ENCODE measurements at places on chromosomes 6 and 20.

- DNase-seq, result no peak
These were observed 120.7 kb upstream of the ADGRF1 start for GRCh38 chr6:47162793-47163192.

DNA sequence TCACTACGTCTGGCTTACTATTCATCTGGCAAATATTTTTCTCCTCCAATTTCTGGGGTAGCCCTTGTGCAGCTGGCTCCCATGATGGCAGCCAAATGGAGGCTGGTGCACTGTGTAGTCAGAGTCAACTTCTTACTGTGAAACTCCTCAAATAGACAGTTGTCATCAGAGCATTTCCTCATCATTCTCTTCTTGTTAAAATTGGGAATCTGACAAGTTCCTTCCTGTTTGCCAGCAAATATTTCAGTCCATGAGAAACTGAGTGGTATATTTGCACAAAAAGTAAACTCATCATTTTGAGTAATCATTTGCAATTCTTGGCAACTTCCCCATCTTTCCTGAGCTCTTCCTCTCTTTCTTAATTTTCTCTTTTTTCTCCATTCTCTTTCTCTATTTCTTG lies 394.9 kb upstream of the RGS17 start:
- DNase-seq, result no peak

GRCh38 chr6:89555031-89555430 lies 83.5 kb downstream of the LYRM2 start:
- no peak for DNase-seq

DNA sequence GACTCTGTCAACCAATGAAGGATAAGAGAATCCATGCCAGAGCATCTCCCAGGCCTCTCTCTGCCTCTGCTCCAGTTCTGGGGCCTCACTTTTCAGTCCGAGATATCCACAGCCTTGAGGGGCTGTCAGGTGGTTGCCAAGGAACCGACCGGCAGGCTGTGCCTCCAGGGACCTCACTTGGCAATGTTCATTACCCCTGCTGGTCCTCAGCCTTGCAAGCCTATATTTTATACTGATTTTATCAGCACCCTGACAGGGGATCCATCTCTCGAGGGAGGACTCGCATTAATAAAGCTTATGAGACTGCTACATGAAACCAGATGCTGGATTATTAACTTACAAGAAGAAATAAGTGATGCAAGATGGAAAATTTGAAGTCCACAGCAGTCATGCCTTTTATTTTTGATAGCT lies 39.9 kb downstream of the TMC2 start:
- no peak for DNase-seq

DNA sequence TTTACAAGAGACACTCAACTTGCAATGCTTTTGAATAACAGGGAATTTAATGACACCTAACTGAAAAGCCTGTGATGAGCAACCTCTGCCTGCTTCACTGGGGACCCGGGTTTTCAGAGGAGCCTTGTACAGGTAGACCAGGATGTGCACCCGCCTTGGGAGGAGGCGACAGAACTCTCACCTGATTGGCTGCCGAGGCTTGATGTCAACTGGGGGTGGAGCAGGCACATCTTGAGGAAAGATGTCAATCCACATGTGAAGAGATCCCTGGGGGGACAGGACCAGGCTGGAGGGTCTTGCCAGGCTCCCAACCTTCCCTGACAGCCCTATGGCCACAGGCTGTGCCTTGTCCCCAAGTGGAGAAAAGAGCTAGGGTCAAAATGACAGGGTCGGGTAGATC lies 19.8 kb downstream of the ERGIC3 start:
- no peak for DNase-seq

GRCh38 chr20:41408986-41409385 lies 42.4 kb upstream of the EMILIN3 start:
- DNase-seq, result no peak

- DNase-seq, result no peak
These were observed 98.4 kb upstream of the DUSP22 start for GRCh38 chr6:193773-194310.

GRCh38 chr20:24676353-24676977 lies 207.0 kb downstream of the SYNDIG1 start:
- no peak for DNase-seq

DNA sequence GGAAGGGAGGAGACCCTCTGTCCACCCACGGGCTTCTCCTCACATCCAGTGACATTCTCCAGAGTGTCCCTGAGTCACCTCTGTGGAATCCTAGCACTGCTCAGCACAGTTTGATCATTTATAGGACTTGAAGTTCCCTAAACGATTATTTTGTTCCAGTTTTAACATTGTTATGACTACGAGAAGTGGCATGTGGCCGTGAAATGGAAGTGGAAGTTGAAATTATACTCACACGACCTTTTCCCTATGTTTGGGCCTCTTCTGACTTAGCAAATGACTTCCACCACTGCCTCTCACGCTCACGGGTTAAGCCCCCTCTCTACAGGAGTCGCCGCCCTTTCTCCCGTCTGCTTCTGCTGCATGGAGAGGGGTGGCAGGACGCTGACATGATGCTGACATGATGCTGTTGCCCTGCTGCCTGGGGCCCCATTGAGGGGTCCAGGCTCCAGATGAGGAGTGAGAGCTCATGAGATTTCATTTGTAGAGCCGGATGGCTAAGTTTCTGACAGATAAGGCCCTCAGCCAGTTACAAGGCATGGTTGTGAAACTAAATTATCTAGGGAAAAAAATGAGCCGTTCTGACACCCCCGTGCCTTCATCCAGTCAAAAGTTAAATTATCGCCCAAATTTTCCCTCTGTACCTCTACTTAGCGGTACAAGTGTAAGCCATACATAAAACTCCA lies 153.6 kb upstream of the UST start:
- DNase-seq, result no peak

DNA sequence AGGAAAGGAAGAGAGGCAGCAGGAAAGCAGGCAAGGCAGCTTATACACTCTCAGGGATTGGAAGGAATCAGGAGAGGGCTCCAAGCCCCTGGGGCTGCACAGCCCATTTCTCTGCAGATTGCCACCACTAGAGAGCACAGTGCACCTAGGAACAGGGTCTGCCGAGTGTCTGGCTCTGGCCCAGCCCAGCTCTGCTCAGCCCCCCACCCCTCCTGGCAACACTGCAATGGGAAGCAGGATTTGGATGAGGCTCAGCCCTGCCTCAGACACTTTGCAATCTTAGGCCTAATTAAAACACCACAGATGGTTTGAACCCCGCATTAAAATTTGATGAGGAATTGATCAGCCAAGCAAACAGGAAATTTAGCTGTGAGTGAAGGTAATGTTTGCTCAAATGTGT lies 252.7 kb downstream of the DHX35 start:
- no peak for DNase-seq

DNA sequence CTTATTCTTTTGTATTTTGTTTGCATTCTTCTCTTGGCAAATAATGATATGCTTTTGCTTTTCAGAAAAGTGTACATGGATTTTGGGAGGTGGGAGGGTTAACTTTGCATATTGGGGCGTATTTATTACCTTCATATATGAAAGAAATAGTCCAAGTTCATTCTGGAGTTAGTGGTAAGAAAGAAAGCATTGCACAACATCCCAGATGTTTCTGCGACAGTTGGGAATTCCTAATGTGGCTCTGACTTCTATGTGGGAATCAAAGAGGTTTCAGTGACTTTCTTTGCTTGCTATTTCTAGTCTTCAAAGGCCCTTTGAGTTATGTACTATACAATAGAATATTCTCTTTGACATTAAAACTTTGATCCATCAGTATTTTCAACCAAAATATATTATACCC lies 78.1 kb downstream of the MMUT start:
- DNase-seq, result no peak

DNA sequence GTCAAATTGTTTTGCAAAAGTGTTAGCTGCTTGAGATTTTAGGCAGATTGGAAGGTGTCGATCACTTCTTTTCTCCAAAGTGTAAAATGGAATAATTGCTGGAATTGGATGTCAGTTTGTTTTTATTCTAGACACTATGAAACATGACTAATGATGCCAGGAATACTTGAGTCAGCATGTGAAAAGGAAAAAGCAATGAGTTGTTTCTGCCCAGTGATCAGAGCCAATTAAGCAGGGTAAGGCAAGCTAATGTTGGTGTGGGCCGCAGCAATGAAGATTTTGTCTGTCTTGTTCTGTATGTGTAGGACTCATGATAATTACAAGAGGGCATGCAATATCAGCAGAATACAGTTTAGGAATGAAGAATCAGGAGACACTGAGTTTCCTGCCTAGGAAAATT lies 110.3 kb downstream of the CARMIL1 start:
- no peak for DNase-seq

- no peak for DNase-seq
These were observed 9.5 kb downstream of the NKX2-2 start for GRCh38 chr20:21504323-21504722.

DNA sequence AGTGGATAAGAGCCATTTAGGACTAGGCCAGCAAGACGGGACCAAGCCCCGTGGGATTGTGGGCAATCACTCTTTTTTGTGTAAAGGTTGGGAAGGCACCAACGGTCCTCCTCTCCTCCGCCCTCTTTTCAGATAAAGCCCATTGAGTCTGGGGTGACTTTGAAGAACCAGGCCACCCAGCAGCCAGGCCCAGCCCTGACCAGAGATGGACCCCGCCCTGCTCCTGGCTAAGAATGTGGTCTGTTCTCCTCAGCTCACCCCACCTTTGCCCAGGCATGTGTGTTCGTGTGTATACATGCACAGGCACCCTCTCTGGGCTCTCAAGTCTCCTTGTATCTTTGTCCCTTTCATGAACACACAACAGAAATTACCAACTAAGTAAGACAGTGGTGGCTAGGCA lies 9.1 kb downstream of the SDC4 start:
- DNase-seq, result no peak

GRCh38 chr6:44176130-44176761 lies 17.6 kb downstream of the CAPN11 start:
- DNase-seq, result no peak

DNA sequence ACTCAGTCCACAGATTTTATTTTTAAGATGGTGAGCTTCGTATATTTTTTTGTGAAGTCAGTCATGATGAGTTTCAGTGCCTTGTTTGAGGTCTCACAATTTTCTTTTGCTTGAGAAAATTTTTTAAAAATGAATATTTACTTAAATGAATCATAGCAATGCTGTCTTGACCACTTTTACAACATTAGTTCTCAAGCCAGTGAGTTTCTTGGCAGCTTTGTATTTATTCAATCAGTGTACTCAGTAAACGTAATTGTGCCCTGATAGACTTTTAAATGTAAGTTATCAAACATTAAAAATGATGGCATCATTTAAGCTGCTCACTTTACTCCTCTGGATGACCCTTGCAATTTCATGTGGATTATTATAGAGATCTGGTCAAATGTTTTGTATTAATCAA lies 261.4 kb downstream of the KHDC1L start:
- no peak for DNase-seq

DNA sequence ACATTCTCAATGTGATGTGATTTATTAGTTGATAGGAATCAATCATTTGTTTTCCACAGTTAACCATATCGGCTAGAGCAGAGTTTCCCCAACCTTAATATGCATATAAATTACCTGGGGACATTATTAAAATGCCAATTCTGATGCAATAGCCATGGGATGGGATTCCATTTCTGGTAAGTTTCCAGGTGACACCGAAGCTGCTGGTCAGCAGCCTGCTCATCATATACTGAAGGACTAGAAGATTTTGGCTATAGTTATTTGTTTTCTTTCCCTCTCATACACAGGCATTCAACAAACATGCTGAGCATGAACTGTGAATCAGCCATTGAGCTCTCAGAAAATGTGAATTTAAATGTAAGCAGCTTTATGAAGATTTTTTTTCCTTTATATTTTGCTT lies 35.8 kb downstream of the FBXO5 start:
- no peak for DNase-seq

DNA sequence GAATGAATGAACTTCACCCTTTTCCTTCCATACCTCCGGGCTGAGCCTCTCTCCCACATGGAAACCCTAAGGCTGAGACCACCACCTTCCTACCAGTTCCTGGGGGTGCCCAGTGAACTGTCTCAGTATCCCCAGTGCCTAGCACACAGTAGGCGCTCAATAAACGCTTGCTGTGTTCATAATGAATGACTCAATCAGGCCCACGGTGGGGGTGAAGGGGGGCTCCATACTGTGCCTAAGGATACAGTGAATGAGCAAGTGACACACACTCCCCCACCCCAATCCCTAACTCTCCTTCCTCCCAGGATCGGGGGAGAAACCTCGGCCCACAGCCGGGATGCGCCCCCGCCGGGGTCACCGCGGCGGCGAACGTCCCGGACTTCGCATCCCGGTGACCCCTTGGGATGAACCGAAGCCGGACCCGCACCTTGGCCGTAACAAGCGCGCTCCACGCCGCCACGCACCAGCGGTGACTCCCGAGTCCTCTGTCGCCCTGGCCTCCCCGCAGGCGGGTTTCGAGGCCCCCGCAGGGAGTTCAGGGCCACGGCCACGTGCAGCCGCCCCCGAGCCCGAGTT lies 592 bp downstream of the KCNG1 start:
- DNase-seq, result no peak

GRCh38 chr6:2556761-2557160 lies 194.0 kb downstream of the MYLK4 start:
- no peak for DNase-seq

DNA sequence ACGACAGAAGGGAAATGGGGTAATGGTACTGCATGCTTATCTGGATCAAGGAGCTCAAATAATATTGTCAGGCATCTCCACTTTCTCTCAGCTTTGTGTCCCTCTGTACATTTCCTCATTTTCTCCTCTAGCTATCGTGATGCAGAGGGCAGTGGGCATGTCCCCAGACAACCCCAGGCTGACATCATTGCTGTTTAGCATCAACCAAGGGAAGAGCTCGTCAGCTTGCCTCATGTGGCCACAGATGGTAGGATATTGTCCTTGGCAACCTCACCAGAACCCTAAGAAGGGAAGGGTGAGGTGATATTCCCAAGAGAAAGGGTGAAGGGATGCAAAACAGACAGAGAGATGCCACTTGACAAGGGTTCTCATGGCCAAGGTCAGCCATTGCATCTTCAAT lies 58.3 kb downstream of the MAFB start:
- DNase-seq, result no peak

- no peak for DNase-seq
These were observed 90.9 kb downstream of the DTD1 start for GRCh38 chr20:18678549-18679419.

- DNase-seq, result no peak
These were observed 71.8 kb upstream of the FOXP4 start for GRCh38 chr6:41474213-41474933.

GRCh38 chr6:80331522-80331921 lies 225.1 kb downstream of the BCKDHB start:
- no peak for DNase-seq

- DNase-seq, result no peak
These were observed 979.6 kb upstream of the MAP3K7 start for GRCh38 chr6:91566467-91566866.

DNA sequence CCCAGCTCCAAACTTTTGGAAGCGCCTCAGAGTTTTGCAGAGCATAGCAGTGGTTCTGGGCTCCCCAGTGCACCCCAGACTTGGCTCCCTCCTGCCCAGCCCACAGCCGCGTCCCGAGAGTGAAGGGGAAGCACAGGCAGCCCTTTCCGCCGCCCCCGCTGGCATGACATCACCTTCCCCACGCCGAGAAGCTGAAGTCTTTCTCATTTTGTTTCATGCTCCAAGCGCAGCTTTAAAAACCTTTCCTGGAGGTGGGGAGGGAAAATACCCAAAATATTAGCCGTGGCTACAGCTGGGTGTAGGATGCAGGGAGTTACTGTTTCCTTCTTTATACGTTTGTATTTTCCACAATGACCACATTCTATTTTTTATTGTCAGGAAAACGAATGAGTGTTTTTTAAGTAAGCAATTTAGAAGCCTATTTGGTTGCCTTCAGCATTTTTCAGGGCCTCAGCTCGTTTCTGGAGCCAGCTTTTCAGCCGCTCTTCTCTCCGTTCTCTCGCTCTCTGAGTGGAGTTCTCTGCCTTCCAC lies 72.9 kb downstream of the SNX5 start:
- no peak for DNase-seq
